ENCODE measurements at places on chromosomes 7 and 10.

GRCh38 chr10:64376167-64376566, 855.0 kb downstream of the REEP3 start:
- no peak for DNase-seq

DNA sequence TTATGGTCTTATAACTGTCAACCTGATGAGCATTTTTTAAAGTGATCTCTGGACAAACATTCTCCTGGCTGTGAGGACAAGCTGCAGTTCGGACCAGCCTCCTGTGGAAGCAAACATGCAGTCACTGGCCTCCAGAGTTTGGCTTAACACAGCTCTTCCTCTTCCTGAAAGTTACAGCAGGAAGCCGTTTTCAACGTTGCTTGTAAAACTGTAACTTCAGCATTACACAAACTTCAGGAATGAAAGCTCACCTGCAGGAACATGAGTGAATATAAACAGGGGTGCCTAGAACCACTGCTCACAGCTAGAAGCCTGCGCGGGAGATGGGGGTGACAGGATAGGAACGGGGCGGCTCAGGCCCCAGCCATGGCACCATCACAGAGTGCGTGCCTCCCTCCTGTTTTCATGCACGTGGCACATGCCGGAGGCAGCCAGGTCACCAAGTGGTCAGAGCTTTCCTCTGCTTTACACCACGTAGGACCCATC, 292.9 kb upstream of the PITRM1 start:
- DNase-seq: no peak

- DNase-seq: no peak
These were observed 109.7 kb downstream of the C1GALT1 start for GRCh38 chr7:7292085-7292484.

GRCh38 chr7:126606331-126606730, 646.4 kb downstream of the GRM8 start:
- DNase-seq: no peak

DNA sequence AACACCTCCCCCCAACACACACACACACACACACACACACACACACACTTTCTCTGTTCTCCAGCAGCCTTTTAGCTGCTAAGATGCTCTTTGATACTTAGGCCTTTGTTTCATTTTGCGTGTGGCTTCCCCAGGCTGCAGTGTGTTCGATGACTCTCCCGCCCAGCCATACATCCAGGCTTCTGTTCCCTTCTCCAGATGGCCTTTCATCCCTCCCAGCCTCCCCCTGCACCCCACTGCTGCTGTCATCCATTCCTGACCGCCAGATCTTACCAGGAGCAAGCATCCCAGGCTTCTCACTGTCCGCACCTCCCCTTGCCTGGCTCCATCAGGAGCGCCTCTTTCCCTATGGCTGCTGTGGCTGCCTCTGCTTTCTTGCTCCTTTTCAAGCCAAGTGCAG, 77.8 kb upstream of the PPIF start:
- DNase-seq: no peak

DNA sequence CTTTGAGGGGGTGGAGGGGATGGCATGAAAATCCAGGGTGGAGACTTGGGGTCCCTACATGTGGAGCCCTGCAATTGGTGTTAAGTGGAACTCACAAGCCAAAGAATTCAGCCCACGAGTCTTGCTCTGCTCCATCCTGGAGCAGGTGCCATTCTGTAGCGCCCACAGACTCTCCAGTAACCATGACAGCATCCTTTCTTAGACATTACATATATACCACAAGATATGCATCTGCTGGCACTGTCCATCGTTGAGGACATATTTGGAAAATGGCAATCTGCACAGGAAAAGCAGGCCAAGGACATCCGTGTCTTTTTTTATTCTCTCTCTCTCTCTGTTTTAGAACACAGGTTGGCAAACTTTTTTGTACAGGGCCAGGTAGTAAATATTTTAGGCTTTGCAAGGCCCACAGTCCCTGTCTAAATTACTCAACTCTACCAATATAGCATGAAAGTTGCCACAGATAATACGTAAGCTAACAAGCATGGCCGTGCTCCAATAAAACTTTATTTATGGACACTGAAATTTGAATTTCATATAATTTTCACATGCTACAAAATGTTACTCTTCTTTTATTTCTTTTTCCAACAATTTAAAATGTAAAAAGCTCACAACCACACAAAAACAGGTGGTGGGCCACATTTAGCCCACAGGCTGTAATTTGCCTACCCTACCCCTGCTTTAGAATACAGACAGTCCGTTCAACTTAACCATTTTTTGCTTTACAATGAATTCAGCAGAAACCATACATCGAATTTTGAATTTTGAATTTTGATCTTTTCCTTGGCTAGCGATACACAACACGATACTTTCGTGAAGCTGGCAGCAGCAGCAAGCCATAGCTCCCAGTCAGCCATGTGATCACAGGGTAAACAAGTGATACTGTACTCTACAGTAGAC, 141.4 kb upstream of the STK17A start:
- DNase-seq: no peak

GRCh38 chr7:35967366-35968139, 166.7 kb downstream of the SEPTIN7 start:
- DNase-seq: no peak

DNA sequence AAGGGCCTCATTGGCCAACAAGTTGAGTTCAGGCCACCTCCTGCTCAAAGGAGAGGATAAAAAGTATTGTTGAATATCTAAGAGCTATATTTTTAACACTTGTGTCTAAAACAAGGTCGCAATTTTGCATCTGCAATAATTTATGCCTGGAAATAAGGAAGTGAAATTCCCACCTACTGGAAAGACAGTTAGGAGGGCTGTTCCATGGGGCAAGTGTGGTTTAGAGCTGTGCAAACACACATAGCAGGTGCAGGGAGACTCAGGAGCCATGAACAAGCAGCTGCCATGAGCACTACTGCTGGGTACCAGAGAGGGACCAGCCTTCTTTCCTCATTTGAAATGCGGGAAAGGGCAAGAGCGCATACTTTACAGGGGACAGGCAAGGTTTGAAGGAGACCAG, 35.5 kb upstream of the IKZF1 start:
- no peak for DNase-seq

GRCh38 chr10:49526619-49527018, 12.3 kb downstream of the ERCC6 start:
- no peak for DNase-seq

GRCh38 chr10:85602306-85602705, 764.3 kb downstream of the GRID1 start:
- DNase-seq: no peak

All from stimulated activated CD4-positive, alpha-beta T cell treated with anti-CD3 and anti-CD28 coated beads, Interleukin-1b, Interleukin-23, amount 100 ng/mL, for 1 hour (primary cell).